ENCODE measurements at places on chromosomes 1 and 21.

DNA sequence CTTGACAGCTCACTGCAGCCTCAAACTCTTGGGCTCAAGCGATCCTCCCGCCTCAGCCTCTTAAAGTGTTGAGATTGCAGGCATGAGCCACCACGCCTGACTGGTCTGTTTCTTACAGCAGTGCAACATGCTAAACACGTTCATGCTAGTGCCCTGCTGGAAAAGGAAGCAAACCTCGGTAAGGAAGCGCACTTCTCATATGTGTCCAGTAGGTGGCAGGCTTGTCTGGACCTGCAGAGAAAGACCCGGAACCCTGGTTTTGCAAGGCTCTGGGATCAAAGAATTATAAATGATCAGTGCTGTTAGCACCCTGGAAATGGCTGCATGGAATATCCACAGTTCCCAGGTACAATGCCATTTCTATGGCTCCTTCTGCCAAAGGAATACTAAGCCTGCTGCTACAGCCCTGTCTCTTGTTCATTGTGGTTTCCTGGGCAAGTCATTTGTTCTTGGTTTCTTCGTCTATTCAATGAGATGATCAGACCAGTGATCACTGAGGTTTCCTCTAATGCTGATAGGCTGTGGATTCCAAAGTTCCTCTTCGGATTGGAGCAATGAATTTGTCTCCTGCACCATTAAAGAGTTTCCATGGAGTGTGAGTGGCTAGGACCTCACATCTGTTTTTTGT is 15.9 kb downstream of the RNU5D-1 start:
- DNase-seq, result peak; percentile 56

GRCh38 chr1:50268049-50268448 is 155.2 kb downstream of the DMRTA2 start:
- DNase-seq, result no peak

DNA sequence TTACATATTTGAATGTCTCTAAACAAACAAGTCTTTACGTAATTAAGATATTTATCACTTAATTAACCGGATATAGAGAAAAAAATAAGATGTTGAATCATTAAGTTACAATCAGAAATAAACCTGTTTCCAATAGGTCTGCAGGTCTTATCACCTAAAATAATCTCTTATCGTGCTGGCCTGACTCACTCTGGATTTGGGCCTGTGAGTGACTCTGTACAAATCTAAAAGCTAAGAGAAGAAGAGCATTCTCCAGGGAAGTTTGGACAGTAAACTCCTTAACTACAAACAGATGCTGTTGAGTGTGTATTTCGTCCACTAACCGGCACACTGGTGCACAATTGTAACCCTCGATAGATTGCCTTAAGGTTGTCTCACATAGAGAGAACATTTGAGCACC is 25.3 kb downstream of the CEP104 start:
- no peak for DNase-seq

GRCh38 chr21:39001341-39001740 is 181.9 kb downstream of the PSMG1 start:
- DNase-seq, result no peak

DNA sequence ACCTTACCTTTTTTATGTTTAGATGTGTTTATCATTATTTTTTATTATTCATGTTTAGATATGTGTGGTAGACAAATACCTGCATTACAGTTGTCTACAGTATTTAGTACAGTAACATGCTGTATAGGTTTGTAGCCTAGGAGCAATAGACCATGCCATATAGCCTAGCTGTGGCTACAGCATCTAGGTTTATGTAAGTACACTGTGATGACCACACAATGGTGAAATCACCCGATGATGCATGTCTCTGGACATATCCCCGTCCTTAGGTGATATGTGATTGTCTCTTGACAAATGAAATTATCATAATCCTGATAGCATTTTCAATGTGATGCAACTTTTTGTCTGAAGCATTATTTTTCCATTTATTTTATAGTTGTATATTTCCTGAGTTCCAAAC is 121.2 kb downstream of the DISP1 start:
- DNase-seq, result no peak

DNA sequence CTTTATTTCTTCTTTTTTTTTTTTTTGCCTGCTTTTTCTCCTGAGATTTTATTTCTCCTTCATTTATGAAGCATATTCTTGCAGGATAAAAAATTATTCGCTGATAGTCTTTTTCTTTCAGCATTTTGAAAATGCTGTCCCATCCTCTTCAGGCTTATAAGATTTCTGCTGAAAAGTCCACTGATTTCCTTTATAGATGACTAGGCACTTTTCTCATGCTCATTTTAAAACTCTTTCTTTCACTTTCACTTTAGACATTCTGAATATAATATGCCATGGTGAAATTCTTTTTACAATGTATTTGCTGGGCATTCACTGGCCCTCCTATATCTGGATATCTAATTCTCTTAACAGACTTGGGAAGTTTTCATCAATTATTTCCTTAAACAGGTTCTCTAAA is 25.5 kb upstream of the GTF2B start:
- DNase-seq, result no peak

- no peak for DNase-seq
Observed at GRCh38 chr1:108504447-108504846, 54.3 kb downstream of the NBPF6 start.

- no peak for DNase-seq
Observed at GRCh38 chr1:204780630-204781029, 90.0 kb upstream of the NFASC start.

- peak; percentile 55 for DNase-seq
Observed at GRCh38 chr1:223716302-223716862, 4.0 kb downstream of the CAPN2 start.

DNA sequence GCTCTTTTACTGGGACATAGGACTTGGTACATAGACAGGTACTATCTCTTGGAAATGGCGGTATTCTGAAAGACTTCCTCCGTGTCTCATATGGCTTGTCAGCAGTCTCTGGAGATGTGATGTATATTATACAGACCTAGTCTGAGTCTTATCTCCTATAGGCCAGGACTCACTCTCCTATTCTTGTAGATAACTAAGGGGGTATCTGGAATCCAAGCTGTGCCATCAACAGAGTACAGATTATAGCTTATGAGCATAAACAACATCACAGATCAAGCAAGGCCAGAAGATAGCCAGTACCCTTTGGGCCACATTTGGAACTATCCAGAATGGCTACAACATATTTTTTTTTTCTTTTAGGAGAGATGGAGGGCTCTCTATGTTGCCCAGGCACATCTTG is 16.1 kb upstream of the RIMKLA start:
- no peak for DNase-seq

All from fibroblast of lung (primary cell).